ENCODE measurements at places on chromosomes 13 and 19.

GRCh38 chr13:22121146-22121739 lies 450.4 kb downstream of the FGF9 start:
- DNase-seq: no peak

- DNase-seq: no peak
These were observed 34.5 kb downstream of the MTUS2 start for GRCh38 chr13:28854657-28855056.

DNA sequence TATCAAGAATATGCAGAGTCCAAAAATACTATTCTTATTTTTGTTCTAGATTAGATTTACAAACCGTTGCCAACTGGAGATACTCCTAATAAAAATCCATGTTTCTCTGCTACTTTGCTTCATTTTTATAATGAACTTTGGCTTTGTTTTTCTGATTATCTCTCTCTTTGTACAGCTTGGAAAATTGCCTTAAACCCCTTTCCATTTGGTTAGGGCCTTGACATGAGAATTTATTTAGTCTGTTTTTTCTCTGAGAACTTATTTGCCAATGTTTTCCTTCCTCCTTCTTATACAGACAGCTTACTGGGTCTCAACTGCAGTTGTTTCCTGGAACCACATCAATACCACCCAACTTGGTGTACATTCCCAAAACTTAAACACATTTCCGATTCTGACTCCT lies 555.4 kb downstream of the SLITRK6 start:
- DNase-seq: no peak

DNA sequence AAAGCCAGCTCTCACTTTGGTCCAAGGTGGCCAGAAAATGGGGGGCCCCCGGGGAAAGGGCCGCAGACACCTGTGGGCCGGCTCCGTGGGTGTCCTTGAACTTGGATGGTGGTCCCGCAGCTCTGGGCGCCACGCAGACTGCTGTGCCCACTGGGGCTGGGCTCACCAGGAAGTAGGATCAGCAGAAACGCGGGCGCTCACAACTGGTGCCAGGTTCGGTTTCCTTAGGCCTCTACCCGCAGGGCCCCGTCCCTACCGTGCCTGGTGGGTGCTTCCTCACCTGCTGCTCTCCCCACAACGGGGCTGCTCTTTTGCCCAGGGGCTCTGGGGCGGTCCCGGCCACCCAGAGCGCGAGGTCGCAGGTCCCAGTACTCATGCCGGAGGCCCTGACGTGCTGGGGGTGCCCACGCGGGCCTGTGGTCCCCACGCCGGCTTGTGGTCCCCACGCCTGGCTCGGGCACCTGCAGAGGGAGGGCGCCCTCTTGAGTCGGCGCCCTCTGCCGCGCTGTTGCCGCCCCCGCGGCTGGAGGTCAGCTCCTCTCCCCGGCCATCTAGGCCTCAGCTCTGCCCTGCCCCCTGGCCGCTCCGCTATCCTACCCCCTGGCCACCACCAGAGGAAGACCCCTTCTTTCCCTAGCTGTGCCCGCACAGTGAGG lies 1303.6 kb downstream of the UQCRFS1 start:
- DNase-seq: no peak

DNA sequence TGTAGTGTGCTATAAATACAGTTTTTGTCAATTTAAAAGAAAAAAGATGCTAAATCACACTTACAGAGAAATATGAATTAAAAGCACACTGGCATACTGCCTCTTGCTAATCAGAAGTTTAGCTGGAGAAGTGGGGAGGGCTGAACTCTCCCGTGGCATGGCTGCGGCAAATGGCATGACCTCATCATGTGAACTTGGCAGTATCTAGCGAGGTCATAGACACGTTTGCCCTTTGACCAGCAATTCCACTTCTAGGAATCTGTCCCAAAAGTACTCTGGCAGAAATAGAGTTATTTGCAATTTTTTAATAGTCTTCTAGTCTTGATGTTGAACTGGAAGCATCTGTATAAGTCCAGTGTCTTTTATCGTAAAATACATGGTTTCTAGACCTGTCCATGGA lies 42.0 kb upstream of the MCF2L start:
- DNase-seq: no peak

GRCh38 chr19:6564393-6564792 lies 26.6 kb downstream of the CD70 start:
- DNase-seq: no peak

DNA sequence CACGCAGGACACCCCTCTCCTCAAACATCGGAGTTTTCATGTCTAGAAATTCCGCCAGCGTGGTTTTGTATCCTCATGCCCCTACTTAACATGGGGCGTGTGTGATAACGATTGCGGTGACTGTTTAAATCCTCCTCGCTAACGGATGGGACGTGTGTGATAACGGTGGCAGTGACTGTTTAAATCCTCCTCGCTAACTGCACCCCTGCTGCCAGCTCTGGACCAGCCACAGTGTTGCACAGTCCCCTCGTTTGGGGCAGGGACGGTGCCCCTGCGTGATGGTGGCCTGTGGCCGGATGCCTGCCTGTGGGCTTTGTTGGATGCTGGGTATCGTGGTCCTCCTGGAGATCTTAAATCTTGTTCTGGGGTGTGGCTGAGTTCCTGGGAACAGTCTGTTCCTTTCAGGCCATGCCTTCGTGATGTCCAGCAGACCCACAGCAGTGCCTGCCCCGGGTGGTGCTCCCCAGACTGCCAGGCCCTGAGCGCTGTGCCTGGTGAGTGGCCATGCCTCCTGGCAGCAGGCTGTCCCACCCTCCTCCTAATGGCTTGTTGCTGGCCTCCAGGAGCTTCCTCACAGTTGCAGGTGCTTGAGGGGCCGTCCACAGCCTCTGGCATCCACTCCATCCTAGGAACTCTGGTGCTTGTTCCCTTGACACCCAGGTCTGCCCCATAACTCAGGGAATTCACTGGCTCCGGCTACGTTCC lies 122.5 kb upstream of the MCF2L start:
- DNase-seq: no peak

DNA sequence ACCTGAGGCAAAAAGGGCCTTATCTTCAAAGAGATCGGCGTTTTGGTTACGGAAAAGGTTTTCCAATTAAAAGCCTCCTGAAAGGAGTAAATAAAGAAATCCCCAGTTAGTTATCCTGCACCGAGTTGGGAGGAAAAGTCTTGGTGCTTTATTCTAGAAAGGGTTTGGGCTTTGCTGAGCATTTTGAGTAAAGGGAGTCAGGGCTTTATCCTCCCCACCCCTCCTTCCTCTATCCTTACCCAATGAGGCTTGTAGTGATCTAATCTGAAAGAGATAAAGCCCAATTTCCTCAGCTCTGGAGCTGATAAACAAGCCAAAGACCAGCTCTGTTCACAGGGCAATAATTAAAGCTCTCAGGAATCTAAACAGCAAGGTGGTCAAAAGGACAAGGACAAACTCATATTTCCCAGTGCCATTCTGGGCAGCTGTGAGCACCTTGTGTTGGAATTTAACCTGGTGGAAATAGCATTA lies 188.9 kb upstream of the TSC22D1 start:
- no peak for DNase-seq

All from effector memory CD4-positive, alpha-beta T cell (primary cell).